ENCODE measurements at places on chromosomes 2 and 18.

DNA sequence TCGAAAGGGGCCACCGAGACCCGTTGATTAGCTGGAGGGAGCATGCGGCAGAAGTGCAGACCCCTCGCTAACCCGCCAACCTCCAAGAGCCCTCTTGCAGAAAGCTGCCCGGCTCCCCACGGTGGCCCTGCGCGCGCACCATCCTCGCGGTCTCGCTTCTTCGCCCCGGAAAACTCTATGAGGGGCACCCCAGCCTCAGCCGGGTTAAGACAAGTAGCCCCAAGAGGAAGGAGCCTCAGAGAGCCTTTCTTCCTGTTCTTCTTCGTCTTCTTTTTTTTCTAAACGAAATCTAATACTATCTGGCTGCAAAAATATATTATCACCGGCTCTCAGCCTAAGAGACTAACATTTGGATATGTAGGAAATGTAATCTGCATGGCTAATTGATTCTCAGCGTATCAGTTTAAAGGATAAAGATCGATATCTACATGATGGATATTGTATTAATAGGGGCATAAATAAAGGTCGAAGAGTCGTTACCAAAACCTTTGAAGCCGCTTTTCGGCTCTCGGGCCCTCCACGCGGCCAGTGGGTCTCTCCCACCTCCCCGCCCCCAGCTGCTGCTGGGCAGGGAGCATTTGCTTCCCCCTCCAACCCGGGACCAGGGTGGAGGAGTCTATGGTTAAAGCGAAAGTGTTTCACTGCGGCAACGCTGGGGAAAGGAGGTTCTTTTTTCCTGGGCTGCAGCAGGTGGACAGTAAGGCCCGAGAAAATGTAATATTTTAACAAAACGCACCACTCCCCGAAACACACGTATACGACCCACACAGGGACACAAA, 6.1 kb upstream of the PAX3 start:
- no peak for DNase-seq

- no peak for DNase-seq
These were observed 33.7 kb upstream of the STAT4 start for GRCh38 chr2:191184457-191184856.

DNA sequence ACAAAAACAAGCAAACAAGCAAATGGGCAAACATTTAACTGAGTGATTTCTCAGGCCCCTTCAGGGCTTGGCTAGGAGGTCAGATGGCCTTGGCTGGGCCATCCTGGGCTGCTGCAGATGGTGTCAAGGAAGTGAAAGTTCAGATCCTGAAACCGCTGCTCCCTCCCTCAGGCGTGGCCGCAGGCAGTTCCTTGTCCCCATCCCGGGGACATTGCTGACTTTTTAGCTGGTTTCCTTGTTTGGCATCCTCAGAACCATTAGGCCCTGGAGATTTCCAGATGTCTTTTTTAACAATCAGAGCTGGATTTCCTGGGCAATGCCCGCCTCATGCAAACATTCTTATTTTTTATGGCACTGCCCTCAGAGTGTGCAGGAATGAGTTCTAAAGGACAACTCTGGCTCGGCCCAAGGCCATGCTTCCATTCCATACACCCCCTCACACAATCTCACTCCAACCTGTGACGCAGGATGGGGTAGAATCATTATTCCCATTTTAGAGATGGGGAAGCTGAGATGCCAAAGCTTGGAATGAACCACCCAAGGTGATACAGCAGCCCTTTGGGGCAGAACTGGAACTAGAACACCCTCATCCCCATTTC, 86.1 kb upstream of the ZCCHC2 start:
- no peak for DNase-seq

GRCh38 chr2:207930747-207931146, 94.6 kb downstream of the PLEKHM3 start:
- no peak for DNase-seq

- no peak for DNase-seq
These were observed 35.5 kb downstream of the POU3F3 start for GRCh38 chr2:104889291-104889959.

DNA sequence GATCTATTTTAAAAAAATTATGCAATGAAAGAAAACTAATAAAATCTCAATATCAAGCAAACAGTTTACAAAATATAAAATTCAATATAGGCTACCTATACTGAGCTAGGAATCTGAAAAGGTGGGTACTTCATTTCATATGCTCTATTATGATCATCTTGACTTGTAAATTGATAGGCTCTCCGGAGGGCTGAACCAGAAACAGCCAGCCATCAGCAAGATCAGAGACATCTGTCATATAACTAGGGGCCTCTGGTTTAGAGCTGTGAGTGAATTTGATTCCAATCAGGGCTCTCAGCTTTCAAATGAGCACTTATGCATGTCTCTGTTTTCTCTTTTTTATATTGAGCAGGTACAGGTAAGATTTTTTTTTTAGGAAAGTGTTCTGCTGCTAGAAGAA, 114.2 kb downstream of the SPHKAP start:
- no peak for DNase-seq

- peak; percentile 67 for DNase-seq
These were observed 239.8 kb downstream of the HAUS1 start for GRCh38 chr18:46343931-46344372.

DNA sequence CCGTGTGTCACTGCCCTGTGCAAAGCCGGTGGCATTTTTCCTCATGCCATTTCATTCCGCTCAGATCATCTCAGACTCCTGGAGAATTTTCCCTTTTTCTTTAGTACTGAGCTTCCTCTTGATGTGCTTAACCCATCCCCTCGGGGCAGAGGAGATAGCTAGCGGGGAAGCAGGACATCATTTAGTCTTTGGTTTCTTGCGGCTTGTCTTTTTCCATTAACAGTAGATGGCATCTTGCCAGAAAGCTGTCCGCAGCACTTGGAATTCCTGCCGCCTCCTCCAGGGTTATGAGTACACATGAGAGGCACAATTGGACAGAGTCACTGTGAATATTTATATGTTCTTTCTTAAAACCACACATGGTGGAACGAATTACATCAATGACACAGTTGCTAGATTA, 226.6 kb downstream of the ALPK2 start:
- no peak for DNase-seq

- no peak for DNase-seq
These were observed 19.4 kb downstream of the CFLAR start for GRCh38 chr2:201135386-201135785.

DNA sequence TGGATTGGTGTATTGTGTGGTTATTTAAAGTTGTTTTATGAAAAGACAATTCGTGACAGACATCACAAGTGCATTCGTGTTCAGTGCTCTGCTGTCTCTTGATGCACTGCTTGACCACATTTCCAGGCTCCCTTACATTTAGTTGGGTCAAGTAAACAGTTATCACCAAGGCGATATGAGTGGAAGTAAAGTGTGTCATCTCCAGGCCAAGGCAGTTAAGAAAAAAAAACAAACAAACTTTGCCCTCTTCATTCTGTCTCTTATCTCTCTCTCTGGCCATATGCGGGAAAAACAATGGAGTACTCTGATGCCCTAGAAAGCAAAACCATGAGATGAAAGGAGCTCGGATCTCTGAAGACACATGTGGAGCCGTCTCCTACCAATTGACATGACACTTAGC, 131.1 kb downstream of the DSEL start:
- no peak for DNase-seq

- DNase-seq = no peak
These were observed 132.6 kb downstream of the C1D start for GRCh38 chr2:67930156-67930555.

GRCh38 chr2:119721462-119721861, 38.3 kb upstream of the PTPN4 start:
- DNase-seq = no peak
